ENCODE measurements at places on chromosomes 16 and 17. TPM values are rescaled to one million over a fixed set of nuclear protein-coding genes. Genes with fewer than 3 reads are reported as not detected.

- ATAC-seq = no peak
These were observed 2.0 kb upstream of the CDH8 start for GRCh38 chr16:62038225-62038624.

- no peak for ATAC-seq
These were observed 31.4 kb downstream of the ANKRD40 start for GRCh38 chr17:50676065-50676975.

The GFOD2 gene
- 25.4 TPM for total RNA-seq

DNA sequence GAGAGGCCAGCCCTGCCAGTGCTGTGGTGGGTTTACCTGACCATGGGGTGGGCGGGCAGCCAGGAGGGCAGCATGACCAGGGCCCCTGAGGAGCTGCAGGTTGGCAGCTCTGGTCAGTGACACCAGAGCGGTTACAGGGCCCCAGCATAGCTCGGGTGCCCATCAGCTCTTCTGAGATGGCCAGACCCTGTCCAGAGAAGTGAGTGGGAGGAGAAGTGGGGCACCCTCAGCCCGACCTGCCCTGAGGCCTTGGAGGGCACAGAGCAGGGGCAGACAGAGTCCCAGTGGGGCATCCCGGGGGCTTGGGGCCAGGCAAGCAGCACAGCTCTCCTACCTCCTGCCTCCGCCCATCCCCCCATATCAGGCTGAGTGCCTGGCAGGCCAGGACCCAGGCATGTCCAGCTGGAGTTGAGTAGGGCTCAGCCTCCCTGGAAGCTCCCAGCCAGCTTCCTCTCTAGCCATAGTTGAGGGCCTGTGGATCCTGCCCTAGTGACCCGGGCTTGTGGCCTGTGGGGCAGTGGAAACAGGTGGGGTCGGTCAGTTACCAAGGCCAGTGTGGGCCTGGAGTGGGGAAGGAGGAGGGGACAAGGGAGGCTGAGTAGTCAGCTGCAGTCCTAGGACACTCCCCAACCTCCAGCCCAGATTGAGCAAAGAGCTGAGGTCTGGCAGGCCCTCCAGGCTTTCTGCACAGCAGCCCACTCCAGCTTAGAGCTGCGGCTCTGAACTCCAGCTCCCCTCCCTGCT is 83.5 kb downstream of the AMFR start:
- ATAC-seq = no peak

The INCA1 gene
- total RNA-seq = not detected

- ATAC-seq = no peak
These were observed 5.0 kb downstream of the SEC14L1 start for GRCh38 chr17:77145612-77146245.

- ATAC-seq = no peak
These were observed 31.5 kb downstream of the ABCC12 start for GRCh38 chr16:48124266-48124665.

- no peak for ATAC-seq
These were observed 208.2 kb downstream of the FTO start for GRCh38 chr16:53912155-53912554.

Data from esophagus mucosa (tissue), 1 donor.